ENCODE measurements at places on chromosomes 7 and 10. TPM values are rescaled to one million over a fixed set of nuclear protein-coding genes. Genes with fewer than 3 reads are reported as not detected.

Gene RABGEF1
- total RNA-seq: 19.8 TPM

GRCh38 chr7:48255046-48255445, 83.8 kb downstream of the ABCA13 start:
- DNase-seq: no peak

- DNase-seq: no peak
Measured at GRCh38 chr10:69527961-69528360, 45.3 kb downstream of the NEUROG3 start.

Gene GPR15LG
- not detected for total RNA-seq

- no peak for DNase-seq
Measured at GRCh38 chr7:37108615-37109014, 340.0 kb downstream of the ELMO1 start.

- DNase-seq: no peak
Measured at GRCh38 chr10:70509757-70510147, 31.2 kb downstream of the PALD1 start.

Gene C7orf57
- not detected for total RNA-seq

- no peak for DNase-seq
Measured at GRCh38 chr7:2105917-2106316, 126.8 kb downstream of the MAD1L1 start.

- DNase-seq: no peak
Measured at GRCh38 chr7:86768967-86769760, 125.5 kb downstream of the GRM3 start.

DNA sequence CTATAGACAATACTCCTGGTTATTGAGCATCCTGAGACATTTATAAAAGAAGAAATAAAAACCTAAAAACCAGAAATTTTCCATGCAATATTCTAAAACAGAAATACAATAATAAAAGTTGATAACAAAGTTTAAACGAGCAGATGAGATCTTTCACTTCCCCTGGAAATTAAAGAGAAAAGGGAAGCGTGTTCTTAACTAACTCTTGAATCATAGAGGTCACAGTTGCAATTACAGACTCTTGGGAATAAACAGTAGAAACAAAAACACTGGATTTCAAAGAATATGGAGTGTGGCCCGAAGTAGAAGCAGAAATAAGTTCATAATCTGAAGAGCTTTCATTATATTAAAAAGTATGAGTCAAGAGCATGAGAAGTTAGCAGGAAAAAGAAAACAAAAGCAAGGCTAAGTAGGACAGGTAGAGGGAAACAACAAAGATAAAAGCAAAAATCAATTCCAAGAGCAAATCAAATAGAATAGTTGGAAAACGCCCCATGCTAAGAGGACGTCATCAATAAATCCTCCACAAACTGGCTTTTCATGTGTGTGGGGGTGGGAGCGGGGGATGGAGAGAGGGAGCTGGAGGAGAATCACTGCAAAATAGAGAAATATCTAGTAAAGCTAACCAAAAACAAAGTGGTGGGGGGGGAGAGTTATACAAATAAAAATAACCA, 55.2 kb upstream of the C10orf71 start:
- no peak for DNase-seq

DNA sequence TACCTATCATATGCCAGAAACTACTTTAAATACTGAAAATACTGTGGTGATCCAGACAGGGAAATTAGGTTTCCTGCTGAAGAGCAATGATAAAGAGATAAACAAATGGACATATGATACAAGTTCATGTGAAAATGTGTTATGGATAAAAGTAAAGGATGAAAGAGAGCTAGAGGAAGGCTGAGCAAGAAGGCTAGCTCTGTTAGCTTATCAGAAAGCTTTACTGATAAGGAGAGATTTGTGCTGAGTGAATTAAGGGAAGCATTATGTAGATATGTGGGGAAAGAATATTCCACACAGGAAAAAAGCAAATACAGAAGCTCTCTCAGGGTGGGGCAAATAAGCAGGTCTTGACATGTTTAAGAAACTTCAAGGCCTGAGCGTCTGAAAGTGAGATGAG, 308.4 kb downstream of the HDAC9 start:
- DNase-seq: no peak

DNA sequence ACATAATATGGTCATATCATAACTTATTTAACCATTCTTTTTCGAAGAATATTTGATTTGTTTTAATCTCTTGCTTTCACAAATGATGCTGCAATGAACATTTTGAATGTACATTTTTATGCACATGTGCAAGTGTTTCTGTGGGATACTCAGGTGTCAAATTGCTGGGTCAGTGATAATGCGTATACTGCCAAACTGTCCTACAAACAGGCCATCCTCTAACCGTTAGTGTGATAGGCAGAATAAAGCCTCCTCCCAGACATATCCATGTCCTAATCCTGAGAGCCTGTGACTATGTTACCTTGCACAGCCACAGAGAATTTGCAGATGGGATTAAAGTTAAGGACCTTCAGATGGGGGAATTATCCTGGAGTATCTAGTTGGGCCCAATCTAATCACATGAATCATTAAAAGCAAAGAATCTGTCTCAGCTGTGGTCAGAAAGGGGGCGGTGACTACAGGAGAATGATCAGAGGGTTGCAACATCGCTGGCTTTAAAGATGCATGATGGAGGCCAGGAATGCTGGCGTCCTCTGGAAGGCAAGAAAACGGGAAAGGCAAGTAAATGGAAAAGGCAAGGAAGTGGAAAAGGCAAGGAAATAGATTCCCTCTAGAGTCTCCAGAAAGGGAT, 46.7 kb downstream of the FZD1 start:
- peak; percentile 31 for DNase-seq

DNA sequence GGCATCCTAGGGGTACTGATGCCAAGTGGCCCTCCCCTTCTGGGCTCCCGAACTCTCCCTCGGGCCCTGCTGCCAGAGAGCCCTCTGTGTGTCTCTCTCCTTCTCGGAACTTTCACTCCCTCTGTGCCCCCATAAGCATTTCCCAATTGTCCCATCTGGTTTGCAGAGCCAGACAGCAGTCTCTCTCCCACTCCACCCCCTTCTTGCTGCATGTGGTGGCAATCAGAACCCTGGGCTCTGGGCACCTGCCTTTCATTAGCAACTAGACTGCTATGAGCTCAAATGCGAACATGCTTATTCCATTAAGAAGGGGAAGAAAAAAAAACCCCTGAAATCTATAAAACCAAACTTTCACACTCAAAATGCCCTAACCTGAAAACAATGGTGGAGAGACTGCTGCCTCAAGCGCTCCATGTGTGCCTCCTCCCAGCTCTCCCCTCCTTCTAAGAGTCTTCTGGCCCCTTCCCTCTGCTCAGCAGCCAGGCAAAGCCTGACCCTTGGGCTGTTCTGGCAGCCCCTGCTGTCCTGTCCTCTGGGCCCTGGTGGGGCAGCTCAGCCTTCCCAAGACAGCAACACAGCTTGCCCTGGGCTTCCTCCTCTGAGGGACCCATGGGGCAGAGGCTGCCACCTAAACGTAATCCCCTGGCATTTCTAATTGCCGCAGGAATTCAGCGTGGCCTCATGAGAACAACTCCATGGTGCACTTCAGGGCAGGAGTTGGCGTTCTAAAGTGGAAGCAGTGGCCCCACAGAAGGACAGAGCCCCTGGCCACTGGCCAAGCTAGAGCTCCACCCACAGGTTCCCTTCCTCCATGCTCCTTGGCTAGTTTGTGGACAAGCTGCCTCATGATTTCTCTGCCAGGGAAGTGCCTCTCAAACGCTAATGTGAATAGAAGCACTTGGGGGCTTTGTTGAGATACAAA, 415.4 kb downstream of the PLXNA4 start:
- no peak for DNase-seq

Gene TMEM196
- total RNA-seq: not detected

- DNase-seq: no peak
Measured at GRCh38 chr7:96530786-96531185, 178.9 kb downstream of the SEM1 start.

Gene SLC26A5
- 0.86 TPM for total RNA-seq

GRCh38 chr7:45451342-45452035, 122.7 kb upstream of the ADCY1 start:
- DNase-seq: peak; percentile 63

Gene ZWINT
- 542 TPM for total RNA-seq

DNA sequence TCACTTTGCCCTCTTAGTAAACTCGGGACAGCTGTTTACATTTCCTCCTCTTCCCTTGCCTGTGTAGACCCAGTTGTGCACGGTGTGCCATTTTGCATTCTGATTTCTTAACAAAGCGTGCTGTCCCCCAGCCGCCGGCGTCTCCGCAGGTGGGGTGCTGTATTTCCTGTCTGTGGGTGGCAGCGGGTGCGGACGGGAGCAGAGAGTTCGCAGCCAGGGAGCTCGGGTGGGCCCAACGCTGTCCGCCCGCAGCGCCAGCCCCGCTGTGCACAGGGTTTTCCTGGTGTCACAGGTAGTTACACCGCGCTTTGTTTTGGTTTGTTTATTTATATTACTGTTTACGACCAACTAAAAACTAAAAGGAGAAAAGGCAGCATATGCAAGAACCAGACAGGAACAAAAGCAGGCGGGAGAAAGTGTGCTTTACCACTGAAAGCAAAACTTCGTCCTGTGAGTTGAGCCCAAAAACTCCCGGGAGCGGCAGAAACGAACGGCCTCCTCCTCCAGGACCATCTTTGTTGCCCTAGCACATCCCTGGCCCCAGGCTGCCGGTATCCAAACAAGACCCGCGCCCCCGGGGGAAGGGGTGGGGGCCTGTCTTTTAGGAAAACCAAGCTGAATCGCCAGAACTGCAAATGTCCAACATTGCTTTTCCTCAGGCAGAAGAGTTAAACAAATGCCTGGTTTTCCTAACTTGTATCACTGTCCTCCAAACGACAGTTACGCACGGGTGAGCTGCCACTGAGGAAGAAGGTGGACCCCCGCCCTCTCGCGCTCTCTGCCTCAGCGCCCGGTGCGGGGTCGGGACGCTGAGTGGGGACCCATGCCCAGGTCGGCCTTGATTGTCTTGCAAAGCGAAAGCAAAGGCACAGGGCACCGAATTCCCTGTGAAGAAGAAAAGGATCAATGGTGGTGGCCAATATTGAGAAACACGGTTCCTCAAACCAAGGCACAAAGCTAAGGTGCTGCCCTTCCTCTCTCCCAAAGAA, 45.9 kb upstream of the DRGX start:
- DNase-seq: no peak

DNA sequence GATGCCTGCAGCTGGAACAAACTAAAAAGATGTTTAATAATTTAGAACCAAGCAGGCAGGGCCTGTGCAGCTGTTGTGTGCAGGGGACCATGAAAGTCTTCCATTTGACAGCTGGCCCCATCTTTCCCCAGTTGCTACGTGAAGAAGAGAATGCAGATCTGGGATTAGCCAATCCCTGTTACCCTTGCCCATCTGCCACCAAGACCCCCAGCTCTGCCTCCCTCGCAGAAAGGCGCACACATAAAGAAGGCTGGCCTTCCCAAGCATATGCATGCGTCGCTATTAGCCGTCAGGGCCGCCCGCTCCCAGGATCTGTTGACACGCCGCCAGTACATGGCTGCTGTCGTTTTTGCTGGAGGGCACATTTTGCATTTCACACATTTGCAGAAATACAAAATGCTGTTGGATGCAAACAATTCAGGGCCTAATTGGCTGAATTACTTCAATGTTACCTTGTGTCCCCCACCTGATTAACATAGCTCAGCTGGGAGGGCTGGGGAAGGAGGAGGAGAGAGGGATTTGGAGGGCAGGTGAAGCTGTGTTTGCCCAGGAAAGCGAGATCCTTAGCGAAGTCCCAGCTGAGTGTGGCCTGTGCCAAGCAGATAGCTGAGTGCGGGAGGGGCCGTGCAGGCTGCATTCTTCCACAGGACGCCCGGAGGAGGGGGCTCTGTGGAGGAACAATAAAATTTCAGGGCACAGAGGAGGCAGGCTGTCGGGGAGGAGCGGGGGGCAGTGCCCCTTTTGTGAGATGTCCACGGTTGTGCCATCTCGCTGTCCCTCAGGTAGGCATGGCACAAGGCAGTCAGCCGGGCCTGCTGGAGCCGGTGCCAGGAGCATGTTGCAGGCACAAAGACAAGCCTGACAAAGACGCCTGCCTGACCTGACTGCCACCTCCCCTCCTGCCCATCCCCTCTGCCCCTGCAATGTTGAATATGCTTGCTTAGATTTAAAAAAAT, 443.0 kb upstream of the MKI67 start:
- DNase-seq: no peak

DNA sequence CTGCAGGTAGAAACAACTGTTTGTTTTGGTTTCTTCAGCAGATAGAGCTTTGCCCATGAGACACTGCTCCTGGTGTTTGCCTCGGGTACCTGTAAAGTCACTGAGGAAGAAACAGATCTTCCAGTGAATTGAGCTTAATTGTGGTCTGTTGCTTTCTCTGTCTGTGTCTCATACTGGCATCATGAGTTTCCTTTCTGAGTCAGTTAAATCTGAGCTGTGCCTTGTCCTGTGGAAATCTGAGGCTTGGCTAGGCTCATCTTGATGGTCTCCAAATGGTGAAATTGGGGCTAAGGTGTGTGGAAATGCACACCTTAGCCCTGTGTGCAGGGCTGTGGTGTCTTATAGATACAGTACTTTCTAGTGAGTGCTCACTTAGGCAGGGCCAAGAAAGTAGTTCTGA, 67.4 kb downstream of the GBF1 start:
- peak; percentile 26 for DNase-seq
